ENCODE measurements at places on chromosomes 12 and 14.

DNA sequence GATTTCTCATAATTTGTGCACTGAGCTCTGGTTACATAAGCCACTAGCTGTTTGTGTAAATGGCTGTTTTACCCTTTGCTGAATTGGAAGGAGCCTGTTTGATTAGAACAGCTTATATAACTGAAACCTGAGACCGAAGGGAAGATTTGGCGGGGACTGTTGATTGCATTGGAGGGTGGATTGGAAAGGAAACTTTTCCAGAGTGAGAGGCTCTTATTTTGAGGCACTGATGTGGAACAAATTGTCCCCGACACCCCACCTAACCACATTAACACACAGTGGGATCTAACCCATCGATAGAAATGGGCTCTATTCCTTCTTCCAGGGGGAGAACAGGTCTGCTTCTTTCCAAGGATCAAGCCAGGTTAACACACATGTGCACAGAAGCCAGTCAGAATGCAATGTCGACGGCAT lies 51.7 kb downstream of the TMEM30B start:
- DNase-seq: no peak

GRCh38 chr12:13337791-13338190 lies 141.3 kb downstream of the EMP1 start:
- DNase-seq: no peak

DNA sequence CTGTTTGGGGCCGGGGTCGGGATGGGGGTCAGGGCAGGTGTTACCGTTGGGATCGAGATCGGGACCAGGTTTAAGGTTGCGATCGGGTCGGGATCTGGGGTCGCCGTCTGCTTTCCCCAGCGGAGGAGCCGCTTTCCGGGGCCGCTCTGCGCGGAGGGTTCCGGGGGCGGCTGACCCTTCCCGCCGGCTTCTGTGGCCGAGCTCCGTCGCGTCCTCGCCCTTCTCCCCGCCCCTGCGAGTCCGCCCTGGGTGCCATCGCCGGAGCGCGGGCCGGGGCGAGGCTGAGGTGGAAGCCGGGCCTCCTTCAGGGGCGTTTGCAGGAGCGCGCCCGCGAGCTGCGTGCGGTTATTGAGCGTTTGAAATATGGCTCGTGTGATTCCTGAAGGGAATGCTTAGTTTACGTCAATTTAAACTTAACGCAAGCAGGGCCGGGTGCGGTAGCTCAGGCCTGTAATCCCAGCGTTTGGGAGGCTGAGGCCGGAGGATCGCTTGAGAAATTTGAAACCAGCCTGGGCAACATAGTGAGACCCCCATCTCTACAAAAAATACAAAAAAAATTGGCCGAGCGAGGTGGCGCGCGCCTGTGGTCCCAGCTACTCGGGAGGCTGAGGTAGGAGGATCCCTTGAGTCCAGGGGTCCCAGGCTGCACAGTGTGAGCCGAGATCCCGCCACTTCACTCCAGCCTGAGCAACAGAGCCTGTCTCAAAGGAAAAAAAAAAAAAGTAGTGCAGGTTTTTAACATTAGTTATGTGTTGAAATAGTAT lies 620 bp downstream of the PGAM5 start:
- DNase-seq: no peak

DNA sequence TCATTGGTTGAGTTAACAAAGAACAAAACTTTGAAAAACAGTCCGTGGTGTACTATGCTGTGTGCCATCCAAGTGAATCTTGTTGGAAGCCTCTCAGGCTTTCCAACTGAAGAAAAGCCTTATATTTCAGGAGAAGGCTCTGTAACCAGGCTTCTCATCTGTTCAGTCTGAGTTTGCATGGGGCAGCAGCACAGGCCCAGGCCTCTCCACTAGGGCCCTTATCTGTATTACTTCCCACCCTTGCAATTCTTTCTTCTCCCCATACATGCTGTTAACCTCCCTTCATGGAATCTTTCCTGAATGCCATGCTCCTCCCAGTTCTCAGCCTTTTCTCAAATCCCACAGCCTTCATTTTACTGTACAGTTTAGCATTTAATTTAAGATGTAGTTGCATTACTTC lies 28.3 kb downstream of the FRMD6 start:
- DNase-seq: no peak

DNA sequence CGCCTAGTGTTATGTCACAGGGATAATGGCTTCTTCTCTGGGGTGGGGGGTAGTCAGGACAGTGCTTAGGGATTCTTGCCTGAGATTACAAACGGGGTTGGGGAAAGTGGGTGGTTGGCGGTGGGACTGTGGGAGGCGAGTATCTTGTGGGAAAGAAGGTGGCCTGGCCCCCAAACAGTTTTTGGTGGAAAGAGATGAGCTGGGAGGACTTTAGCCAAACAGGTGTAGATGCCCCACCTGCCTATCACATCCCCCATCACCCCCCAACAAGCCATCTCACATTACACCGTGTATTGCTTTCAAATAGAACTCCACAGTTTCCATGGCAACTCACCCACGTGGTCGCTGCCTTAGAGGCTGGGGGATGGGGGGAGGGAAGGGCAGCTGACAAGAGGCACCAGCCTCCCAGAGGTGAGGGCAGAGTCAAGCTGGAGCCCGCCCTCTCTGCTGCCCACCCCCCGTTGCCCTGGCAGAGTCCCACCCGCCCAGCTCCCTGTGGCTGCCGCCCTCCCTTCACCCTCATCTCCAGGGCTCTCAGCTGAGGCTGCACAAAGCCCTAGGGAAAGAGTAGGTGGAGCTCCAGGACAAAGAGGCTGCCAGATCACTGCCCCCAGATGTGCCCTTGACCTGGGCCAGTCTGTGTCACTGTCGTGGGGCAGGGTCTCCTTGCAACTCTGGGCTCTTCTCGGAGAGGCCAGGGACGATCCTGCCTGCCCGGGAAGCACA lies 98.3 kb downstream of the LRRC74A start:
- no peak for DNase-seq

Measured in coronary artery (tissue), 2 donors.